ENCODE measurements at places on chromosomes 5 and 9.

DNA sequence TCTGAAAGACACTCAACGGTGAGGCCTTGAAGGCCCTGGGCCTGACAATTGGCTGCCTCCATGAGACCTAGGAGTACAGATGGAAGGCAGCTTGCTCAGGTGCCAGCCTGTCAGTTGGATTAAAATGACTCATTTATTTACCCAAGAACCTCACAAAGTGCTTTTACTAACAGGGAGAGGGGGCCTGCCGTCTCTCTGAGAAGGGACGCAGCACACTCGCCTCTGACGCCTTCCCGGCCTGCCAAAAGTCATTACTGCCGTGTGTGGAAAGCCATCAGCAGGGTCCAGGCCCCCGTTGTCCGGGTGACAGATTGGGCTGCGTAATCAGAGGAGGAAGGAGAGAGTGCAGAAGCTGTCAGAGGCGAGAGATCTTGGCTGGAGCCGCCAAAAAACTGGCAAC, 32.4 kb downstream of the DDX31 start:
- no peak for DNase-seq

GRCh38 chr9:117412841-117413240, 2.0 kb downstream of the ASTN2 start:
- DNase-seq = no peak

DNA sequence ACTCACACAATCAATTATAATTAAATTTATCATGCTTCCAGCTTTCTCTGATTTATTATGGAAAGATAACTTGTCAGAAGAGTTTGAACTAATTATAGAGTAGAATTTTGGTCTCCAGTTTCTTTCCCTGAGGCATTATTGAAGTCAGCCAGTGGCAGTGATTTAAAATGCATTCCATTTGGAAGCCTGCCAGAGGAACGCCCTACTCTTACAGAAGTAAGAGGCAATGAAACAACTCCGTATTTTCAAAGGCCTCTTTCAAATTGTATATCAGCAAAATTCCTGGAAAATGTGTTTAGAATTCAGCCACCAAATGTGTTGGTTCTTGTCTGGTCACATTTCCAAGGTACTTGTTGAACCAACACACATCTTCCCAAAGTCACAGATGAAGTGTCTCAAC, 640.9 kb downstream of the SEMA5A start:
- DNase-seq = peak; percentile 82

DNA sequence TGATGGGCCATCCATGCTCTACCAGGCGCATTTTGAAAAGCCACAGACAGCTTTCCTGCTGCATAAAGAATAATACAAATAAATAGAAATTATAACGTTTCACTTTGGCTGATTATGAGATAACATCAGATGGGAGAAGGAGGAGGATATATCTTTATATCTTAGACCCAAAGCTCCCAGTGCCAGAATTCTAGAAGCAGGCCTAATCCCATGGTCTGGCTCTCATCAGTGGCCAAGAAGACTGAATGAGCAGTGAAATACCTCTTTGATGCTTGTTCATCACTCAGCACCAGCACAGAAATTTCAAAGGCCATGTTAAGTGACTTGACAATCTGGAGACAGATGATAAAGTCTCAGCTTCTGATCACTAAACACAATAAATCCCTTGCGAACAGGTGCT, 107.6 kb downstream of the PPP2R2B start:
- no peak for DNase-seq

GRCh38 chr5:68053202-68053601, 162.4 kb upstream of the PIK3R1 start:
- DNase-seq = no peak

GRCh38 chr5:124801551-124801950, 55.1 kb upstream of the ZNF608 start:
- no peak for DNase-seq

GRCh38 chr5:82499725-82500244, 221.6 kb upstream of the RPS23 start:
- DNase-seq = peak; percentile 10

GRCh38 chr5:134005417-134006061, 764 bp upstream of the VDAC1 start:
- peak; percentile 26 for DNase-seq

GRCh38 chr5:5954275-5954598, 424.1 kb downstream of the MED10 start:
- no peak for DNase-seq

GRCh38 chr5:112919972-112920371, 2.1 kb downstream of the REEP5 start:
- no peak for DNase-seq

- no peak for DNase-seq
These were observed 595.4 kb downstream of the IRX1 start for GRCh38 chr5:4191041-4191440.

DNA sequence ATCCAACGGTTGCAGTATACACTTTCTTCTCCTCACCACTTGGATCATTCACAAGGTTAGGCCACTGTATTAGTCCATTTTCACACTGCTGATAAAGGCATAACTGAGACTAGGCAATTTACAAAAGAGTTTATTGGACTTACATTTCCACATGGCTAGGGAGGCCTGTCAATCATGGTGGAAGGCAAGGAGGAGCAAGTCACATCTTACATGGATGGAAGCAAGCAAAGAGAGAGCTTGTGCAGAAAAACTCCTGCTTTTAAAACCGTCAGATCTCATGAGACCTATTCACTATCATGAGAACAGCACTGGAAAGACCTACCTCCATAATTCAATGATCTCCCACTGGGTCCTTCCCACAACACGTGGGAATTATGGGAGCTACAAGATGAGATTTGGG, 81.8 kb upstream of the DAP start:
- no peak for DNase-seq

- peak; percentile 49 for DNase-seq
These were observed 57.1 kb downstream of the MAST4 start for GRCh38 chr5:66653325-66653724.

- no peak for DNase-seq
These were observed 25.5 kb upstream of the SPTLC1 start for GRCh38 chr9:92140754-92141143.

DNA sequence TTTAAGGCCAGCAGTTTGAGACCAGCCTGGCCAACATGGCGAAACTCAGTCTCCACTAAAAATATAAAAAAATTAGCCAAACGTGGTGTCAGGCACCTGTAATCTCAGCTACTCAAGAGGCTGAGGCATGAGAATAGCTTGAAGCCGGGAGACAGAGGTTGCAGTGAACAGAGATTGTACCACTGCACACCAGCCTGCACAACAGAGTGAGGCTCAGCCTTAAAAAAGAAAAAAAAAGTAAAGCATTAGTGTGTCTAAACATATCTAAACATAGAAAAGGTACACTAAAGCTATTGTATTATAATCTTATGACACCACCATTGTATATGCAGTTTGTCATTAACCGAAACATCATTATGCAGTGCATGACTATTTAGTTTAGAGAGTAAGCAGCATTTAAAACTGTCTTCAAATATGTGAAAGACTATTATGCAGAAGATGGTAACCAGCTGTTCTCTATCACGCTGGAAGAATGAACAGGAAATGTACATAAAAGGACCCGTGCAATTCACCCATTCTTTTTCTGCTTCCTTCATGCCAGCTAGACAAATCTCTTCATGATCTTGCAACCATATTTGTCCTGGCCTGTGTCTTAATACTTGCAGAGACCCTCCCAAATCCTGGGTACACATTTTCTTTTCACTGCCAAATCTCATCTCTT, 58.6 kb downstream of the ITGA1 start:
- DNase-seq = peak; percentile 63

GRCh38 chr5:98301547-98301946, 471.9 kb upstream of the RGMB start:
- no peak for DNase-seq

DNA sequence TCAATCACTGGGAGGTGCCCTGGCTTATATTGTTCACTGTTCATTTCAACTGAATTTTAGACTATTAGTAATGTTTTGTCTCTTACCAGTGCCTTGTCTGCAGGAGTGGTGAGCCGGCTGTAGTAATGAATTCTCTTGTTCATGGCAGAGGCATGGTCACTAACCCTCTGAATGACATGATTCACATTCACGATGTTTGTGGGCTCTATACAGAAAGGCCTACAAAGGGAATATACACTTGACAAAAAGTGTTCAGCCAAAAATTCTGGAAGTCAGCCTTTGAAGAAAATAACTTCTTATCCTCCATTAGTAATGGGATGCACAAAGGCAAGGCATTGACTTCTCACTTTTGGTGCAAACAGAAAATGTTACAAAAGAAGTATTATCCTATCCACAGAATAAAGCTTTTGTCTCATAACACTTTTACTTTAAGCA, 39.6 kb downstream of the SLC38A9 start:
- no peak for DNase-seq

DNA sequence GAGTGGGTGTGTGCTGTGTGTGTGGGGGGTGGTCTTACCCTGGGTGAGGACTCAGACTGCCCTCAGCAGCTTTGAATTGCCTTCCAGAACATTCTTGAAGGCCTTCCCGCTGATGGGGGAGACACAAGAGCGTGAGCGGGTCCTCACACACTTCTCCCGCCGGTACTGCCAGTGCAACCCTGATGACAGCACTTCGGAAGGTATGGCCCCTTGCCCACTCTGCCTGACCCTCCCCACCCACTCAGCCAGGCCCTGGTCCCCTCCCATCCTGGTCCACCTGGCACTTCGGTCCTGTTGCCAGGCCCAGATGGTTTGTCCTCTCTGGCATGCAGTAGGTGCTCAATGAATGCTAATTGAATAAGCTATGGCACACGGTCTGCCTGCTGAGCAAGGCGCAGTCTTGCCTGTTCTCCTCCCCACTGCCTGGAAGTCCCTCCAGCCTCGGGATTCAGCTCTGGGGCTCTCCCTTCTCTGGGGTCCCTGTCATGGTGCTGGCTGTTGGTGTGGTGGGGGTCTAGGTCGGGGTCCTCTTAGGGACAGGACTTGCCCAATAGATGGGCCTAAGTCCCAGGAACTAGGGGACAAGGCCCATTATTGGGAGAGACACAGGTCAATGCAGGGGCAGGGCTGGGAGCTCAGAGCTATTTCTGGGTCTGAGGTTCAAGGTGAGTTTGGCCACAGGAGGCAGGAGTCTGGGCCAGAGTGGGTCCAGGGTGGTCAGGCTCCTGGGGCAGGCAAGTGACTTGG, 26.4 kb downstream of the PSD2 start:
- DNase-seq = no peak

GRCh38 chr5:150779397-150780186, 1.0 kb downstream of the SMIM3 start:
- DNase-seq = no peak

GRCh38 chr9:93576258-93577077, at the start of gene PHF2:
Gene PHF2, plus strand, starts transcription at chr9:93576584. Its CDS starts 190 bp downstream, at chr9:93576774.
- DNase-seq = no peak

DNA sequence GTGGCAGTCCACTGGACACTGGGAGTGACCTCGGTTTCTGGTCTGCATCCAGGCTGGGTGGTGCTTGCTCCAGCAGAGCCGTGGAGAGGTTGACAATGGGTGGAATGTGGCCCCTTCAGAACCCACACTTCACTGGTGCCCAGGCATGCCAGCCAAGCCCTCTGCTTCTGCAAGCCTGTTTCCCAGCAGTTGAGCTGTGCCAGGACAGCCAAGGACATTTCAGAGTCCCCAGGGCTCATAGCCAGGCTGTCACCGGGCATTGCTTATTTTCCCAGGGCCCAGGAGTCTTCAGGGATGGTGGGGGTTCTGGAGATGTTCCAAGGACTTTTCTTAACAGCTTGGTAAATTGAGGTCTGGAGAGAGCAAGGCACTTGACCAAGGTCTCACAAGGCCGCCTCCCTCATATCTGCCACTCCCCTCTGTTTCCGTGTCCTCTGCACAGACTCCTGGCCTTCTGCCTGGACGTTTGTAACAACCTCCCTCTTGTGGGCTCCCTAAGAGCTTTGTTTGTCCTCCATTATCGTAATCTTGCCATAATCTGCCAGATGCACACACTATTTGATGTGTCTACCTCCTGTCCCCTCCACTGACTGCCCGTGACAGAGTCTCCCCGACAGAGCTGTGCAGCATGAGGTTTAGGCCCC, 3.8 kb upstream of the NDST1 start:
- peak; percentile 45 for DNase-seq

DNA sequence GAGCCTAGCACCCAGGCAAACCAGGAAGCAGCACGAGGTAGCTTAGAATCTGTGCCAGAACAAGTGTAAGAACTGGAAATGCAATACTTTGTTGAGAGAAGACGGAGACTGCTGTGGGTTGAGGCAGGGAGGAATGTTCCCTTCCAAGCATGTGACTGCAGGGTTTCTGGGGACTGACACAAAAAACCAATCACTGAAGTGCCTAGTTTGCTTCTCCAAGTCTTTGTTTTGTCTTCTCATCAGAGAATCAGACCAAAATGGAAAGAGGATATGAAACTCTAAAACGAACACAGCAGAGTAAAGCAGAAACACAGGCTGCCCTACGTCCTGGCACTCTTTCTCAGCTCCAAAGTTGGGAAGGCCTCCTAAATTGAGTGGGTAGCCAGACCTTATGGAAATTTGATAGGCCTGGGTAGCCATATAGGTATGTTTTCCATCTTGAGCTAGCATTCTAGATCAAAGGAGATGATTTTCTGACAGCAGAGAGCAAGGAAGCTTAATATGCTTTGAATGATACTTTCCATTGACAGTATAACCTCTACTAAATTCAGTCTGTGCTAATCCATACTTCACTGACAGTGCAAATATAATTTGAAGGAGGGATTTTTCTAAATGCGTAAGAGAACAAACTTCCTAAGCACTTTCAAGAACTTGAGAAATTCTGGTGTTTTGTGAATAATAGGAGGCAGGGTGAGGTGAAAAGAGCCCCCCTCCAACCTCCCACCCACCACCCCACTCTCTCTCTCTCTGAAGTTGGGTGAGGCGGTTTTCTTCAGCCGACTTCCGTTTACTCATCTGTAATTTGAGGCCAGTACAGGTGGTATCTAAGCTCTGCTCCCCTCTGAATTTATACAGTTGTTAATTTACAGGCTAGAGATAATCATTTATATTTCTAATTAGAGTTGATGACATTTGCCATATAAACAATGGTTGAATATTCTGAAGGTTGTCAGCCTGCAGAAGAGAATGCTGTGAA, 5.5 kb downstream of the ADRB2 start:
- no peak for DNase-seq

DNA sequence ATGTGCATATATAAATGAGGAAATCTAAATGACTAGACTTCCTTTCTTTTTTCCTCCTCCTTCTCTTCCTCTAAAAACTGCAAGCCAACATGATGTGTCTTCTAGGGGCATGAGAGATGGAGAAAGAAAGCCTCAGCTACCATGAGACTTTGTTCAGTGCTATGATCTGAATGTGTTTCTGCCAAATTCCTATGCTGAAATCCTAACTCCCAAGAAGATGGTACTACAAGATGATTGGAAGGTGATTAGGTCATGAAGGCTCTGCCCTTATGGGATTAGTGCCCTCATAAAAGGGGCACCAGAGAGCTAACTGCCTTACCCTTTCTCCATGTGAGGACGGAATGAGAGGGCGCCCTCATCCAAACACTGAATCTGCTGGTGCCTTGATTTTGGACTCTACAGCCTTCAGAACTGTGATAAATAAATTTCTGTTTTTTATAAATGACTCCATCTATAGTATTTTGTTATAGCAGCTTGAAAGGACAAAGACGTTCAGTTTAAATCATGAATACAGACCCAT, 72.2 kb upstream of the IL6ST start:
- no peak for DNase-seq

DNA sequence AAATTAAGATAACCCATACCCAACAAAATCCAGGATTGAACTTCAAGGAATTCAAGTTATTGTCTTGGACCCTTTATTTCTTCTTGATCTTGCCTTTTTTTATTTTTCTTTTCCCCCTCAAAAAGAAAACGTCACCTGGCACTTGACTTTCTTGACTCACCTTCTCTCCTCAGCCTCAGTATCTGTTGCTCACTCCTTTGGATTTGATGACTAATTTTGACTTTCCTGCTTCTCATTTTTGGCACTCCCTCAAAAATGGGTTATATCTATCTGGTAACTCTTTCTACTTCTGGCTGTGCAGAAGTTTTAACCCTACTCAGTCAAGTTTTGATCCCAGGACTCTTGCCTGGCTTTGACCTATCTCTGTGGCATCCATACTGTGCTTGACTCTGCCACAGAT, 66.6 kb upstream of the SPATA31D4 start:
- peak; percentile 49 for DNase-seq

Measured in cardiac fibroblast (primary cell).